ENCODE measurements at places on chromosomes 6 and 20.

DNA sequence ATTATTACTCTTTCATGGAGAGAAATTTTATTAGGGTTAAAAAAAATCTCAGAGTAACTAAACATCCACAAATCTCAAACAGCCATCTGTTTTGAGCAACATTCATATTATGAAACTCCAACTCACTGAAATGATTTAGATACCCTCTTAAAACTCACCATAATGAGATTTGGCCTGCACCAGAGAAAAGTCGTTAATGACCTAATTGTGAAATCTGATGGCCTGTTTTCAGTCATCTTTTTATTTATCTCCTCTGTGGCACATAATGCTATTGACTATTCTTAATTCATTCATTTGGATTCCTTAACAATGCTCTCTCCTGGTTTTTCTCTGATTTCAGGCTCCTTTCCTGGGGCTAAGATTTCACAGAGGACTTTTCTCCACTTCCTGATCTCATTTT is 192.7 kb downstream of the RNF144B start:
- DNase-seq, result no peak

DNA sequence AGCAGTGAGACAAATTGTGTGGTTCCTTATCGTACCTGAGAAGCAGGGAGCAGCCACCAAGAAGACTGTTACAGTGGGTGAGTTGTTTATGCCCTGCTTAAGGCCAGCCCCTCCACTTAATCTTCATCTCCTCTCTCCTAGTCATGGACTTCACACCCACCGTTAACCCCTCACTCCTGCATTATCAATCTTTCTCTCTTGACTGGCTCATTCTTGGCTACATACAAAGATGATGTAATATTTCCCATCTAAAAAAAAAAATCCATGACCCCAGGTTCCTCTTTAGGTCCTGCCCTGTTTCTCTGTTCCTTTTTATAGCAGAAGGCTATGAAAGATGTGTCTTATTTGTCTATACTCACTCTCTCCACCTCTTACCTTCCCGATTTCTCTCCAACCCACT is 72.4 kb downstream of the SHLD1 start:
- no peak for DNase-seq

DNA sequence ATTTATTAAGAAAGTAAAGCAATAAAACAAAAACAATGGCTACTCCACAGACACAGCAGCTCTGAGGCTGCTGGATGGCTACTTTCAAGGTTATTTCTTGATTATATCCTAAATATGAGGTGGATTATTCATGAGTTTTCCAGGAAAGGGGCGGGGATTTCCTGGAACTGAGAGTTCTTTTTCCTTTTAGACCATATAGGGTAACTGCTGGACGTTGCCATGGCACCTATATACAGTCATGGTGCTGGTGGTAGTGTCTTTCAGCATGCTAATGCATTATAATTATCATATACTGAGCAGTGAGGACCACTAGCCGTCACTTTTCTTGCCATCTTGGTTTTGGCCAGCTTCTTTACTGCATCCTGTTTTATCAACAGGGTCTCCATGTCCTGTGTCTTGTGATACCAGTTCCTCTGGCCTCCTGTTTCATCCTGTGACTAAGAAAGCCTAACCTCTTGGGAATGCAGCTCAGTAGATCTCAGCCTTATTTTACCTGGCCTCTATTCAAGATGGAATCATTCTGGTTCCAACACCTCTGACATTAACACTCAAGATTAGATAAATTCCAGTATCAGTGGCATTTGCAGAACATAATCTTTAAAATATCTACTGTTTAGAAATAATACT is 32.3 kb upstream of the TRDN start:
- DNase-seq, result no peak

DNA sequence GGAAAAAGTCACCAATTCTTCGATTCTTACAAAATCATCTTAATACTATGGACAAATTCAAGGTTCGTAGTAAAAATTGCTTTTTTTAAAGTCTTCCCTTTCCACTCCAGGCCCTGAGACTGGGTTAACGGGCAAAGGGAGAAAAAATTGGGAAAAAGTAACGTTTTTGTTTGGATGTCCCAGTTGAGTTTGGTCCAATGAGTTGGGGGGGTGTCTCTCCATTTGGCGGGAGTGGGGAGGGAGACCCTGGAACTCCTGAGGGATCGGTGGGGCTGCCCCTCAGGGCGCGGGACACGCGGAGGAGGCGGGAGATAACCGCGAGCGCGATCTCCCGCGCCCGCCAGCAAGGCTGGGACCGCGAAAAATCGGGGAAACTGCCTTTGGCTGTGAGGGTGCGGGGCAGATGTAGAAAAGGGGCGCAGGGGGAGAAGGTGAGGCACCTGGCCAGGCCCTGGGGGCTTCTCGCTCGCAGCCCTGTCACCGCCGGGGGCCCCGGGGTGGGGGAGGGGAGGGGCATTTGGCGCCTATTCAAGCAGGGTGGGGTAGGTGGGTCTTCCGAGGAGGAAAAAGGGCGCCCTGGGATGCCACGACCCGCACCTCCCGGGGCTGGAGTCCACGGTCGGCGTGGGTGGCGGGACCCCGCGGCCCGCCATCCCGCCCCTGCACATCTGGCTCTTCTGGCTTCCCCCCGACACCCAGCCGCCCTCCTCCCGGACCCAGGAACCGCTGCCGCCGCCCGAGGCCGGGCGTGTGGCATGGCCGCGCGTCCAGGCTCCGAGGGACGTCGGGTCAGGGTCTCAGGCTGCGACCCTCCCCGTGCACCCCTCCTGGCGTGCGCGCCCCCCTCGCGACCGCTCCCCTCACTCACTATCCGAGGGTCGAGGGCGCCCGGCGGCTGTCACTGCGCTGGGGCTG is 595 bp downstream of the FBXO5 start:
- no peak for DNase-seq

- DNase-seq, result no peak
Measured at GRCh38 chr6:57278570-57278969, 38.9 kb upstream of the PRIM2 start.

DNA sequence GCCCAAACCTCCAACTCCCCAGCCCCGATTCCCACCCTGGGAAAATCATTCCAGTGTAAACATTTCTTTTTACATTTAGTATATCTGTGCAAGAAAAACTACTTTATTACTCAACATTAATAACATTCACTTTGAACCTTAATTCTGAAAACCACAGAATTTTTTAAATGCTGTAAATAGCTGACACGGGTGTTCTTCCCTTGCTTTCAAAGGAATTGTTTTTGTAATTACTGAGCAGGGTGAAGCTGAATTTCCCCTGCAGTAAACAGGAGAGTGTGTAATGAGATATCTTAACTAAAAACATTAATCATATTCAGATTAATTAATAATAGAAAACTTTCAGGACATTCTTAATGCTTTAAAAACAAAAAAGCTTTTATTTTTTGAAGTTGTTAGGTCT is 99.3 kb upstream of the CITED2 start:
- no peak for DNase-seq

DNA sequence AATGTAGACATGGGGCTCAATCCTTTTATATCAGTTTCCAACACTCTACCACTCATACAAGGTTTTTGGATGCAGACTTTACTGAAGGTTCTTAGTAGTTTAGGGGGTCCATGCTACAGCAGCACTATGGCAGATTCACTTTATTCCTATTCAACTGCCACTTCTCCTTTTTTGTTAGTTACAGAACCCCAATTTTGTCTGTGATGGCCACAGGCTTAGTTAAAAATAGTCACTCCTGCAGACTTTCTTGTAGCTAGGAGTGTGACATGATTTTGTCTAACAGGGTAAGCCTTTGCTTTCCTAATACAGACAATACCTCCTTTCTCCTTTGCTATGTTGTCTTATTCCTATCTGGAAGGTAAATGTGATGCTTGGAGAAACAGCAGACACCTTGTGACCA is 90.0 kb upstream of the SLC24A3 start:
- DNase-seq, result no peak

DNA sequence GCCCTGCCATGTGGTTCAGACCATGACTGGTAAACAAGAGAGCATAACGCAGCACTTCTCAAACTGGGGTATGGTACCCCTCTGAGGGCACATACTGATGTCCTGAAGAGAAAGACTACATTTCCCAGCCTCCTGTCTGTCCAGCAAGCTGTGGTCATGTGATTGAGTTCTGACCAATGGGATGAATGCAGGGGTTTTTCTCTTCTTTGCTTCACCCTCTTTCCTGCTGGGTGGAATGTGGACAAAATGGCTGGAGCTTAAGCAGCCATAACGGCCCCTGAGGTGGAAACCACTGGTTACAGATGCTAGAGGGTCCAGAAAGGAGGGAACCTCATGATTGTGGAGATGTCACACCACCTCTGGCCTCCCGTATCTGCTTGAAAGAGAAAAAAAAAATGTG is 19.4 kb upstream of the KCNB1 start:
- no peak for DNase-seq

GRCh38 chr6:134381959-134382358 is 64.0 kb upstream of the SGK1 start:
- no peak for DNase-seq

GRCh38 chr20:48283470-48284110 is 498.3 kb upstream of the SULF2 start:
- DNase-seq, result no peak

DNA sequence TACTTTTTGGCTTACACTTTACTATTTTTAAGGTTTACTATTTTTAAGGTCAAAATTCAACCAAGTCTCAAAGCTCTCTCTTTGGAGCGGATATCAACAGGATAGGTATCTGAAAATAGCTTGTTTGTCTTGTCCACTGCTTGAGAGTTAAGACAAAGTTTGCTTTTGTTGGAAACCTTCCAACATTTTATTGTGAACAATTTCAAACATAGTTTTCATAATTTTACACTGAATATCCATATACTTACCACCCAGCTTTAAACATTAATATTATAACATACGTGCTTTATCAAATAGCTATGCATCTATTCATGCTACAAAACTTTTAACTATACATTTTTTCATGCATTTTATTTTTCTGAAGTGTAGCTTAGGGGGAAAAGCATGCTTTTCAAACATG is 109.9 kb downstream of the FYN start:
- no peak for DNase-seq
